ENCODE measurements at places on chromosomes 6 and 20. TPM values are rescaled to one million over a fixed set of nuclear protein-coding genes. Genes with fewer than 3 reads are reported as not detected.

WDR27 gene
- total RNA-seq: 21.5 TPM

LY6G6F gene
- not detected for total RNA-seq

TINAG gene
- 0.04 TPM for total RNA-seq

HTR1E gene
- not detected for total RNA-seq

NELFCD gene
- 36.0 TPM for total RNA-seq

KCNB1 gene
- total RNA-seq: 2.7 TPM

Measured in muscle of leg (tissue), 16 donors.